ENCODE measurements at places on chromosomes 1 and 21.

- DNase-seq, result no peak
These were observed 28.9 kb downstream of the DOP1B start for GRCh38 chr21:36185523-36185922.

- DNase-seq, result no peak
These were observed 37.0 kb upstream of the ATP6V1G3 start for GRCh38 chr1:198577444-198577843.

GRCh38 chr1:38615680-38616079, 243.9 kb downstream of the RRAGC start:
- DNase-seq, result no peak

GRCh38 chr1:246709835-246710234, 14.4 kb upstream of the SCCPDH start:
- no peak for DNase-seq

DNA sequence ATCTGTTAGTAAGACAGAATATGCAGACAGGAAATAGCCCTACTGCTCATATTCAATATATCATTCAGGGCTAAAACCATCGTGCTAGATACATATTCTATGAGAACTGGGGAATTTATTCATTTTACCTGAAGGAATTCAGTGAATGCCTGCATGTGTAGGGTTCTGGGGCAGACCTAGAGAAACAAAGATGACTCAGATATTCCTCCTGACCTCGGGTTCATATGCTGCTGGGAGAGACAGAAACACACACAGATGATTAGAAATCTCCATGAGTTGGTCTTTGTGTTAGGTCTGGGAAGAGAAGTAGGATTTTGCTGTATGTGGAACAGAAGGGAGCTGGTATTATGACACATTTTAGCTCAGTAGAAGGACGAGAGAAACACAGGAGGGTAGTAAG, 176.5 kb upstream of the ST6GALNAC5 start:
- DNase-seq, result no peak

DNA sequence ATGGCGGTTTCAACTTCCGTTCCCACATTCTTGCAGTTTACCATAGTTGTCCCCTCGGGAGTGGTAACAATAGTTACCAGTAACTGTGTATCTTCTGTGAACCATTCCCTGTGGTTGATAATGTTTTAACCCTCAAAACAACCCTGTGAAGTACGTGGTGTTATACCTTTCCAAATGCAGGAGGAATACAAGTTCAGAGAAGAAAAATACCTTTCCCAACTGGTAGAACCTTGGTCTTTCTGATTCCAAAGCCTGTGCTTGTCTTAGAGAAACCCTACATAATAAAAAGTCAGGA, 789 bp downstream of the BTF3L4 start:
- DNase-seq, result no peak

DNA sequence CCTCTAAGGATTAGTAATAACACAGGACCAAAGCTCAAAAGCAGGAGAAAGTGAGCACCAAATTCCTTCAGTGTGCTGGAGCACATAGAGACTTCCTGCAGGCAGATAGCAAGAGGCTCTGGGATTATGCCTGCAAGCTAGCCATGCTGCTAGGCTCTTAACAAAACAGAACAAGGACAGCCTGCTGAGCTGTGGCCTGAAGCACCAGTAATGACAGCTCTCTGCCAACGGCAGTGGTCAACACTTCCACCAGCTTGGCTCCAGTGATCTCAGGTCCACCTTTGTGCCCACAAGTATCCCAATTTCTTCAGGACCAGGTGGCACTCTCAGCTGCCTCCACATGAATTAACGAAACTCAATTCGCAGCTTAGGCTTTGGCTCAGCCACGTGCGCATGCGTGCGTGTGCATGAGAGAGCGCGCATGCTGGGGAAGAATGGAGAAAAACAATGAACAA, 64.2 kb downstream of the SLC45A1 start:
- DNase-seq, result no peak

DNA sequence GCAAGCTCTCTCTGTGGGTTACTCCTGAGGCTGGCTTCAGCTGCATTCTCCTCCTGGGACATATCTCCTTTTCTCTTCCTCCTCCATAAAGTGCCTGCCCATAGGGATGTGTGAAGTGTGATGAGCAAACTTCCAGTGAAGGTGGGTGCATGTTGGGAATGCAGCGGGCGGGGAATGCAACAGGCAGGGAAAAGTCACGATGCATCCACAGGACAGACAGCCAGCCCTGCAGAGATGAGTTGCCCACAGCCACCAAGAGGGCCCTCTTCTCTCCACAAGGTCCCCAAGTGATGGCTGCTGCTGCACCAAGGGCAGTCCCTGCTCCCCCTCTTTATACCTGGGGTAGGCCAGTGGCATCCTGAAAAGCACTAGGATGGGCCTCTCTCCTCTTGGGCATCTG, 33.6 kb upstream of the RNF187 start:
- no peak for DNase-seq

- DNase-seq, result peak; percentile 83
These were observed 13.0 kb upstream of the KCNC4 start for GRCh38 chr1:110196917-110197765.

DNA sequence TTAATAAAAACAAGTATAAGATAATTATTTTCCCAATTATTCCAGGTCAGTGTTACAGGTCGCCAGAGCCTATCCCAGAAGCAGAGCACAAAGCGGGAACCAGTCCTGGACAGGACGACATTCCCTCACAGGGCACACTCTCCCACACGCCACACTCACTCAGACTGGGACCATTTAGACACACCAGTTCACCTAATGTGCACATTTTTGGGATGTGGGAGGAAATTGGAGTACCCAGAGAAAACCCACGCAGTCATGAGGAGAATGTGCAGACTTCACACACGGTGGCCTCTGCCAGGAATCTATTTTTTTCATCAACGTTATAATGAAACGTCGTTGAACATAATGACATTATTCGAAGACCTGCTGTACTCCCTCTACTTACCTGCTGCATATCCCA, 20.5 kb upstream of the NRDC start:
- no peak for DNase-seq

- DNase-seq, result no peak
These were observed 65.1 kb downstream of the ALG14 start for GRCh38 chr1:95007687-95008086.

DNA sequence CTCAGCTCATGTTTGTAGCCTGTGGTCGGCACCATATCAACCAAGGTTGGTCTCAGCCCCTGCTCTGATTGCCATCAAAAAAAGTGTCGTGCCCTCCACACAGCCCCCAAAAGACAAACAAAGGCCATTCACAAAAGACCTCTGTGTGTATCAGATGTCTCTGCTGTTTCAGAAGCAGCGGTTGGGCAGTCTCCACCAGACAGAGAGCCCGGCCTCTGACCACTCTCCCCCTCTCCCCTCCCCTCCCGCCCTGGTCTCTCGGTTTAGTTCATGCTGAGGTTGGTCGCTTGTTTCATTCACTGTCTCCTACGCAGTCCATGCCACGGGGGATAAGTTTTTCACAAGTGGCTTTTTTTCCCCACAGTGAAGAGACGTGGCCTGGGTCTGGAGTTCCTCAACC, 27.1 kb downstream of the ACTA1 start:
- no peak for DNase-seq

DNA sequence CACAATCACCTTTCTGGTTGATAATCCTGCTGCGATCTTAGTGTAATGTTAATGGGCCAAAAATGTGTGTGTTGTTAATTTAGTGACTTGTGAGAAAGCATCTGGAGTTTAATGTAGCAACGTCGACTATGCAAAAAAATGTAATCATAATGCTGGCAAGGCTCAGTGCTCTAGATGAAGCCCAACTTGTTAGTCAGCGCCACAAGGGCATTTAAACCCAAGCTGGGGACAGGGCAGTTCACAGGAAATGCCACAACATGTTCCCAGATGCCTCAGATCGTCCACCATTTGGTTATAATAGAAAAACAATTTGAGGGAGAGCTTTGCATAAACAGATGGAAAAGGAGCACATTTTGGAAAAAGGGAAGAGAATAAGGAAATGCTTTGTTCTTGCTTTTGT, 585.4 kb upstream of the PLXNA2 start:
- DNase-seq, result no peak

- DNase-seq, result no peak
These were observed 179.4 kb upstream of the EDN2 start for GRCh38 chr1:41663671-41664400.

Measured in NCI-H1105 treated with DMSO at 0.1 percent for 48 hours (cell line).